ENCODE measurements at places on chromosomes 7 and 10.

DNA sequence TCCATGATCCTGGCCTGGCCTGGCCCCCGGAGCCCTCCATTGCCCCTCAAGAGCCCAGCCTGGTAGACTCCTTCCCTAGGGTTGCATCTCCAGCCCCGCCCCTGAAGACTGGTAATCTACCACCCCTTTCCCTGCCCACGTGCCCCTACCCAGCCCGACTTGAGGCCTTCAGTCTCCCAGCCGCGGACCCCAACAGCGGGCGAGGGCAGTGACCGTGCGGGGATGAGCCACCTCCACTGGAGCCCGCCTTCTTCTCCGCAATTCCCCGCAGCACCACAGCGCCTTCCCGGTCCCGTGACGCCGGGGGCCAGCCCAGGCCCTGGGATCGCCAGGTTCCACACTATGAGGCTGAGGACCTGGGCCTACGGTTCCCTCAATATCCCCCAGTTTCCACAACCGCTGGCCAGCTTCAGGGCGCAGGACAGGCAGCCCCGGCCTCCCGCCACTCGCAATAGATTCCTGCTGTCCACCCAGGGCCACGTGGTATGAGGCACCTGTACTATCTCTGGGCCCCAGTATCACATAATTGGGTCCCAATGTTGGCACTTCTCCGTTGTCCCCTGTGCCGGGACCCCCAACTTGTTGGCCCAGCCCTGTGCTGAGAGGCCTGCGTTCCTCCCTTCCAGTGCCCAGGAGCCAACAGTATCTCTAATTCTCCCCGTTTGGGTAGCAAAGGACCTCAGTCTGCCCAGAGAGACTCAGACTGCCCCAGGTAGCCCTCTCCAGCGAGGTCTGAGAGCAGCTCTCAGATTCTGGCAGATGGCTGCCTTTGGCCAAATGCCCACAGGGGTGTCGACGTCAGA is 1.1 kb upstream of the GPRIN2 start:
- peak; percentile 16 for DNase-seq

DNA sequence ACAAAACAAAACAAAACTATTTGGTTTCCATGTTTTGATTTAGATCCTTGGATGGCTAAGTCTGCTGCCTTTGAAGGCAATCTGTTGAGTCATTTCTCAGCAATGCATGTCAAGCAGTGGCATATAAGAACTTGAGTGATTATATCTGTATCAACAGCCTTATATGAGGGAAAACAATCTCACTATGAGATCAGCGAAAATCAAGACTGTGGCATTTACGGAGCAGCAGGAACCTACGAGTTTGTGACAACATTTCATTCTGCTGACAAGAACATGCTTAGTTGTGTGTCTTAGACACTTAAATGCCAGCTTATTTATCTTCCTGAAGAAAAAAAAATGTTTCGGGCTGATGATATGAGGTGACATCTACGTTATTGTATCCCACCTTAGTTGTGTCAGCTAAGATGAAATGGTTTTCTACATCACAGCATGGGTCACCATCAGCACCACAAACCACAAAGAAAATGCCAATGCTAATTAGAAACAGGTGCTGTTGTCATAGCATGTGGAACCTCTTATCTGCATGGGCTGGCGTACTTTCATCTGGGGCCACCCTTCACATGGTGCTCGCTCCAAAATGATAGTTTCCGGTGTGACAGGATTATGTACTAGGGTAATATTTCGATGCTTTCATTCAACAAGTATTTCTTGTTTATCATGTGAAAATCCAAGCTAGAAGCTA is 1085.5 kb downstream of the SORCS1 start:
- no peak for DNase-seq

GRCh38 chr10:128630787-128631252 is 504.6 kb upstream of the MKI67 start:
- DNase-seq, result no peak

DNA sequence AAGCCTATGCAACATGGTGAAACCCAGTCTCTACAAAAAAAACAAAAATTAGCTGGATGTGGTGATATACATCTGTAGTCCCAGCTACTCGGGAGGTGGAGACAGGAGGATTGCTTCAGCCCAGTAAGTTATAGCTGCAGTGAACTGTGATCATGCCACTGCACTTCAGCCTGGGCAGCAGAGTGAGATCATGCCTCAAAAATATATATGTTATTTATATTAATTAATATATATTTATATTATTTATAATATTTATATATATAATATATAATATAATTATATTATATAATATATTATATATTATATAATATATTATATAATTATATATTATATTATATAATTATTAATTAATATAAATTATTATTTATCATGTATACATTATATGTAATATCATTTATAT is 1158.4 kb upstream of the AUTS2 start:
- DNase-seq, result no peak

GRCh38 chr7:20444030-20444800 is 113.5 kb downstream of the ITGB8 start:
- no peak for DNase-seq

DNA sequence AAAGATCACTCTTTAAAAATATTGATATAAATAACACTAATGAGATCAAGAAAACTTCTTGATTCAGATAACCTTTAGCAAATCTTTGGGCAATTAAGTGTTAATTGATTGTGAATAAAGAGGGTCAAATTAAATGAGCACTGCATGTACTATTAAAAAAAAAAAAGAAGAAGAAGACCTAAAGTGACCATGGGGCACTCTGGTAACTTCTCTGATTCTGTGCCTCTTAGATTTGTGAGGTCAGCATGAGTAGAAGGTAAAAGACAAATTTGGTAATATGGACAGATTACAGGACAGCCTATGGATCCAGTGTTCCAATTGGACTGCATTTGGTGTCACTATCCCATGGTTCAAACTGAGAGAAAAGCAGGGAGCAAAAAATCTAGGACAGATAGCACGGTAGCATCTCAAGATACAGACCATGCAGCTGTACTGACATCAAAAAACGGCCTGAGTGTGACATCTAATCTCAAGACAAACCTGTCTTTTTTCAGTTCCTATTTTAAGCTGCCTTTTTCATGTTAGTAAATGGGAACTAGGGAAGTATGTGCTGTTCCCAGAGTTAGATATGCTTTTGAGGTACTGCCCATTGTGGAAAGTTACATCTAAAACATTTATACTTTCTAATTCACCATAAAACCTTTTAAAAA is 128.0 kb downstream of the KCND2 start:
- no peak for DNase-seq

DNA sequence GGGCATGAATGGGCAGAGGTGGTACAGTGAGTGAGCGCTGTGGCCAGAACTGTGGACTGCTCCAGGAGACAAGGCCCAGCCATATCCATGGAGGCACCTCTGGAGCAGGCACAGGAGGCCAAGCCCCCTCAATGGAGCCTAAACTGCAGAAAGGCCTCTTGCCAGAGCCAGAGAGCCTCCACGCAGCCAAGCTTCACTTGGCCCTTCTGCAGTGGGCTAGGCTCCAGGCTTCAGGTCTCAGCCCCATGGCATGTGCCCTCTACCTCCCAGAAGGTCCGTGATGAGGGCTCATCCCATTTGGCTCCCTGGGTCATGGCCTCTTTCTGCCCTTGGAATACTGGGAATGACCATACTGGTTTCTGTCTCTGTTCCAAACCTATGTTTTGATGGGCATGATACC is 8.9 kb downstream of the PDE1C start:
- DNase-seq, result no peak

GRCh38 chr7:34751725-34752643 is 94.0 kb downstream of the NPSR1 start:
- DNase-seq, result no peak

- DNase-seq, result no peak
Observed at GRCh38 chr10:62133618-62134017, 135.0 kb downstream of the RTKN2 start.

DNA sequence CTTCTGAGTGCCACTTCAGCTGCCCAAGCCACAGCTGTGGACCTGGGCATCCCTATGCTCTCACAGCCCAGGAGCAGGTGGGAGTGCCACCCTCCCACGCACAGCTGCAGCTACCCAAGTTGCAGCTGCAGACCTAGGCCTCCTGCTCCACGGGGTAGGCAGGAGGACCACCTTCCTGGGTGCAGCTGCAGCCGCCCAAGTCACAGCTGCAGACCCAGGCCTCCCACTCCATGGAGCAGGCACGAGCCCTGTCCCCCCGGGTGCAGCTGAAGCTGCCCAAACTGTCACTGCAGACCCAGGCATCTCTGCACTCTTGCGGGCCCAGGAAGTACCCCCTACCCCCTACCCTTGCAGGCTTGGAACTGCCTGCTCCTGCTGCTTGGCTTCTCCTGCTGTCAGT is 260.2 kb downstream of the XPNPEP1 start:
- no peak for DNase-seq

DNA sequence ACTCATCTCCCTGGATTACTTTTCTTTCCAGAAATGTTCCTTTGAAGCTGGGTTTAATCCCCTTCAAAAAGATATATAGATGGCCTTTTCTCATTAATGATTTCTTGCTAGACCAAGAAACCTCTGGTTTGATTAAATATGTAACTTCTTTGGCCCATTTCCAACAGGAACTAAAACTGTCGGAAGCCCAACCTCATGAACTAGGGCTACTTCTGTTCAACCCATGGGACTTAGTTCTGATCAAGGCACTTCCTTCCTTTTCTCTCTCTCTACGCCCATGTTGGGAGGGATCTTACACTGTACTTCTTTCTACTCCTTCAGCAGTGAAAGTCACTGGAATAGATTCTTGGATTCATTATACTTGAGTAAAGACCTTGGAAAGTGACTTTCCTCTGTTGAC is 83.6 kb downstream of the TMEM106B start:
- no peak for DNase-seq

- no peak for DNase-seq
Observed at GRCh38 chr10:11387044-11387443, 224.4 kb downstream of the USP6NL start.

DNA sequence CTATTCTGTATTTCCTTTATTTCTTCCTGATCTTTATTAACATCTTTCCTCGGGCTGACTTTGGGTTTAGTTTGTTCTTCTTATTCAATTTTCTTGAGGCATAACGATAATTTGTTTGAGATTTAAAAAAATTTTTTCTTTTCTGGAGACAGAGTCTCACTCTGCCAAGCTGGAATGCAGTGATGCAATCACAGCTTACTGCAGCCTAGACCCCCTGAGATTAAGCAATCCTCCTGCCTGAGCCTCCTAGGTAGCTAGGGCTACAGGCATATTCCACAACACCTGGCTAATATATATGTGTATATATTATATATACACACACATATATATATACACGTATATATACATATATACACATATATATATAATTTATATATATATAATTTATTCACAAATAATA is 540.2 kb downstream of the NXPH1 start:
- no peak for DNase-seq

DNA sequence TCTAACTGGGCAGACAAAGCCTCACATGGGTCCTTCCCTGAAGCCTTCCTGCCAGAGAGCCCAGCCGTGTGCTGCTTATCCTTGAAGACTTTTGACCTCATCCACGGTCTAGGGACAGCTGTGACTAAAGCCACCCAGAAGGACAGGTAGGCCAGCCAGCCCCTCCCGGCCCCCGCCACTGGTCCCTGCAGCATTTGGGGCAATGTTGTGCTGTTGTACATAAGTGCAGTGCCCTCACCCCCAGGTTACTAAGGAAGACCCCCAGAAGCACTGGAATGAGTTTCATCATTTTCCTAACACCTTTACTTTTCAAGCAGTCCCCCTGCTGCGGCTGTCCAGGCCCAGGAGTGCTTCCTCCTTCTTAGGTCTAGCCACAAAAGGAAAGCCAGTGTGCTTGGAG is 43.0 kb downstream of the TMEM209 start:
- DNase-seq, result no peak

- DNase-seq, result no peak
Observed at GRCh38 chr7:45893996-45894664, 5.8 kb downstream of the IGFBP1 start.

DNA sequence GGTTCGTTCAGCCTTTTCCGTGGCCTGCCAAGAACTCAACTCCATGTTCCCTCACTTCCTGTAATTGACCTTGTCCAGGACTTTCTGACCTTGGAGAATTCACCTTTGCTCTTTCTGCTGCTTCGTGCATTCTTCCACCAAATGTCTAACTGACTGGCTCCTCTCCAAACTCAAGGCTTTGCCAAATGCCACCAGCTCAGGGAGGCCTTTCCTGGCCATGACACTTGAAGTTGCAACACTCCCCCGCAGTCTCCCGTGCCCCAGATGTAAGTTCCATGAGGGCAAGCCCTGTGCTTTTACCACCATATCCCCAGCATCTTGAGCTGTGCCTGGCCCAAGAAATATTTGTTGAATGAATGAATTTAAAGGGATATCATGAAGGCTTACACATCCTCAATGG is 238.4 kb downstream of the ARHGAP21 start:
- DNase-seq, result no peak

DNA sequence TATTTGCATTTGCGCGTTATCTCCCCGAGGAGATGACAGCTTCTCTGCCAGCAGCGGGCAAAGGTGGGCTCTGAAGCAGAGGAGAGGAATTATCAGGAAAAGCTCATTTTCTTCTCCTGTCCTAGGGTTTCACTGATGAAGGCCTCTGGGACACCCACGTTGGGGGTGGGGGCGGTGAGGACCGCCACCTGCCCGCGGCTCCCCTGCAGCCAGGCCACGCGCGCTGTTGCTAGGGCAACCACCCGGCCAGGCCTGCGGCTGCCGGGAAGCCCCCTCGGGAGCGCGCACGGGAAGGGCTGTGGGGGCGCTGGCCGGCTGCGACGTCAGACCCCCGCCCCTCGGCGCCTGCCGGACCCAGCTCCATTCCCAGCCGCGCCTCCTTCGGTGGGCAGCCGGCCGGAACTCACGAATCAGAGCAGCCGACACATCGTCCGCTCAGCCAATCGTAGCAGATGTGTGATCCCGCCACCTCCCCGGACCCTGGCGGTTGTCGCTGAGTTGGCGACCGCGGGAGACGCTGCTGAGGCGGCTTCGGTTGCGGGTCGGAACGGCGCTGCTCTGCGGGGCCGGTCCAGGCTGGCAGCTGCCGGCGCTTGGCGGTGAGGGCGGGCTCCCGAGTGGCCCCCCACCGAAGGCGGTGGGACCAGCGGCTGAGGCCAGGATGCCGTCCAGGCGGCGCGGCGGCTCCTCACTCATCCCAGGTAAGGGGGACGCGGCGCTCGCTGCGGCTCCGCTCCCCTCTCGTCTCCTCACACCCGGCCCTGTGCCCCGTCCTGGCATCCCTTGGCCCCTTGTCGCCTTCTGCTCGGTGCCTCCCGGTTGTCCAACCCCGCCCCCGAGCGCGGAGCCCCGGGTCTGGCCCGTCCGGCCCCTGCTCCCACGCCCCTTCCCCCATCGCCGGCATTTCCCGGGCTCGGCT is at the start of gene TPST1:
Gene TPST1, plus strand, starts transcription at position 513 of the 919 bp plus-strand sequence. CDS start 35,092 bp downstream, outside the sequence.
- DNase-seq, result peak; percentile 87

- no peak for DNase-seq
Observed at GRCh38 chr10:1149793-1150637, 93.8 kb downstream of the WDR37 start.

- peak; percentile 55 for DNase-seq
Observed at GRCh38 chr7:50664461-50664922, 99.3 kb upstream of the DDC start.

GRCh38 chr7:130872756-130873448 is 138.9 kb upstream of the KLF14 start:
- no peak for DNase-seq

DNA sequence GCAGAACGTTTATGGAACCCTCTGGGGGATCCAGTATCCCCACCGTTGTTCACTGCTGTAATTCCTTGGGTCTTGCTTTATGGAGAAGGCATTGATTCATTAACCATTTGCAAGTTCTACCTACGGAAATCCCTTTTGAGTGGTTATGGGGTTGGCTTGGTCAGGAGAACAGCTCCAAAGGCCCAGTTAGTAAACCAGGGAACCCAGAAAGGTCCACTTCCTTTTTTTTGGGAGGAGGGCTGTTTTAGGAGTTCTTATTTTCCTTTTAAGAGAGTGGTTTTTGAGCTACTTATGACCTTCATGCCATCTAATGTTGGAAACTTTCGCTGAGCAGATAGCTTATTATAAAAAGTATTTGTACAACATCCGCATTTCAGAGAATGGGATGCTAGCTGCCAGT is 1.3 kb downstream of the POR start:
- no peak for DNase-seq
